ENCODE measurements at places on chromosomes 1 and 21.

DNA sequence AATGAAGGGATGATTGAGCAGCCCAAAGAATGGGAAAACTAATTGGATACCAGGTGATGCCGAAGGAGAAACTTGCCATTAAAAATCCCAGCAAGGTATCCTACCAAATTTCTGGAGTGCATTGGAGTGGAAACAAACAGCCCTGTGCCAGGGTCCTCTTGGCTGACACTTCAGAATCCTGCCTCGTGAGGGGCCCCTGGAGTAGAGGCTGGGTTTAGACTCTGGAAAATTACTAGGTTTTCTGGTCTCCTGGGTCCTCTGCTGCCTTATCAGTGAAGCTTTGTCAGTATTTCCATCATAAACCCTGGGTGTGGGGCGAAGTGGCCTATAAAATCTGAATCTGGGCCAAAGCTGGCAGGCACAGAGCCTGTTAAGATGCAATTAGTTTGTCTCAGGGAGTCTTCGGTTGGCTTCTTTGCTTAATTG lies 289.2 kb upstream of the USP24 start:
- no peak for DNase-seq

GRCh38 chr1:207852576-207853371 lies 58.2 kb downstream of the CD34 start:
- no peak for DNase-seq

DNA sequence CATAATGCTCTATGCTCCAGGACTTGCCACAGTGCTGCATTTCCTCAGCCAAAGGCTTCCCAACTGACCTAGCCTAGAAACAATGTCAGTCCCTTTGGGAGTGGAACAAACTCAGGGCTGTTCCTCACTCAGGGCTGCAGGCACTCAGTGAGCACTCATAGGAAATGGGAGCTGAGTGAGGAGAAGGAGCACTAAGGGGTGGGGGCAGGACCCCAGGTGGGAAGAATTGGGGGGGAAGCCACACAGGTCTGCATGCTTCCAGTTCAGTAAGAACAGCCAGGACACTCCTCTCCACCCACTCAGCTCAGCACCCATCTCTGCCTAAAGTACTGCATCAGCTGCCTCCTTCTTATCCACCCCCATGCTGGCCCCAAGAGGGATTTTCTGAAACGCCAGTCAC lies 7.3 kb upstream of the SLC5A9 start:
- no peak for DNase-seq

- no peak for DNase-seq
Measured at GRCh38 chr1:82455342-82455741, 654.6 kb downstream of the ADGRL2 start.

DNA sequence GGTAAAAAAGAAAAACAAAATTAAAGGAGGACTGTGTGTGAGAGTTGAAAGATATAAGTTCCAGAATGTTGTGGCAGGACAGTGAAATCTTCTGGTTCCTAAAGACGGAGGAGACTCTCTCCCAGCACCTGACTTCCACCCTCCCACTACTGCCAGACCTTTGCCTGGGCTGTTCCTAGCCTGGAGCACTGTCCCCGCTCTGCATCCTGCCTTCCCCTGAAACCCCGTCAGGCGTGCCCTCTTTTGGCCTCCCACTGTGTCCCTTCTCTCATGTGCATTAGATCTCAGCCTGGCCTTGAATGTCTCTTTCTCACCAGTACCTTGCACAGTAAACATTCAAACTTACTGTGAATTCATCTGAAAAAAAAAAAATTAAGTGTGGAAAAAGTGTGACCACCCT lies 74.1 kb downstream of the VPS26C start:
- DNase-seq: no peak

DNA sequence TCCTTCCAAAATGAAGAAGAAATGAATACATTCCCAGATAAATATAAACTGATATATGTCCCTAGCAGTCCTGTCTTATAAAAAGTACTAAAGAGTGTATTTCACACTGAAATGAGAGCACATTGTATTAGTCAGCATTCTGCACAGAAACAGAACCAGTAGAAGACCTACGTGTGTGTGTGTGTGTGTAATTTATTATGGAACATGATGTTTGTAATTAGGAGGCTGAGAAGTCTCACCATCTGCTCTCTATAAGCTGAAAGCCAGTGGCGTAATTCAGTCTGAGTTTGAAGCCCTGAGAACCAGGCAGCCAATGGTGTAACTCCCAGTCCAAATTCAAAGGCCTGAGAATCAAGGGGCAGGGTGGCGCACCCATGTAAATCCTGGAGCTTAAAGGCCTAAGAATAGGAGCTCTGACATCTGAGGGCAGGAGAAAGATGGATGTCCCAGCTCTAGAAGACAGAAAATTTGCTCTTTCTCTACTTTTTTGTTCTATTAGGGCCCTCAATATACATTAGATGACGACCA lies 146.5 kb upstream of the LYPLAL1 start:
- DNase-seq: peak; percentile 50

DNA sequence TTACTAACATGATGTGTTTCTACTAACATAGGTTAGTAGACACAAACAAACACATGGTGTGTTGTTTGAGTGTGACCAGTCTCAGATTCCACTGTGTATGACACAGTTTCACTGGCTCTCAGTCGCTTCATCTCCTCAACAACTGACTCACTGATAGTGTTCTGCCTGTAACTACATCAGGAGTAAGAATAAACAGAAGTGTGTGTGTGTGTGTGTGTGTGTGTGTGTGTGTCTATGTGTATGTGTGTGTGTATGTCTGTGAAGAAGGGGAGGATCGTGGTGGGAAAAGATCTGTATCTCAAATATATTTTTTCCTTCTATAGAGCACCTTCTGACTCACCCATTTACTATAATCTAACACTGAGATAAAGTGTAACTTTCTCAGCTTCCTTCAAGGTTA lies 391.0 kb downstream of the PTPRC start:
- no peak for DNase-seq

GRCh38 chr1:99634971-99635624 lies 10.8 kb upstream of the PALMD start:
- no peak for DNase-seq

GRCh38 chr1:46077644-46078043 lies 54.8 kb downstream of the PIK3R3 start:
- DNase-seq: peak; percentile 43

DNA sequence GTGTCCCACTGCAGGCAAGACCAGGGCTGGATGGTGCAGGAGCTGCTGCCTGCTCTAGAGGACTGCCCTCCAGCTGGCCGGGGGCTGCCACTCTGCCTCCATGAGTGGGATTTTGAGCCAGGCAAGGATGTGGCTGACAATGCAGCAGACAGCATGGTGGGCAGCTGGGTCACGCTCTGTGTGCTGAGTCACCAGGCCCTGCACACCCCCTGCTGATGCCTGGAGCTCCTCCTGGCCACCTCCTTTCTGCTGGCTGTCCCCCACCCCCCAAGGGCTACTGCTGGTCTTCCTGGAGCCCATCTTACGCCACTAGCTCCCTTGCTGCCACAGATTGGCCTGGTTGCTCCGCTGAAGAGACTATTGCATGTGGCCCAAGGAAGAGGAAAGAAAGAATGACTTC lies 3.9 kb upstream of the ZSCAN20 start:
- DNase-seq: no peak

DNA sequence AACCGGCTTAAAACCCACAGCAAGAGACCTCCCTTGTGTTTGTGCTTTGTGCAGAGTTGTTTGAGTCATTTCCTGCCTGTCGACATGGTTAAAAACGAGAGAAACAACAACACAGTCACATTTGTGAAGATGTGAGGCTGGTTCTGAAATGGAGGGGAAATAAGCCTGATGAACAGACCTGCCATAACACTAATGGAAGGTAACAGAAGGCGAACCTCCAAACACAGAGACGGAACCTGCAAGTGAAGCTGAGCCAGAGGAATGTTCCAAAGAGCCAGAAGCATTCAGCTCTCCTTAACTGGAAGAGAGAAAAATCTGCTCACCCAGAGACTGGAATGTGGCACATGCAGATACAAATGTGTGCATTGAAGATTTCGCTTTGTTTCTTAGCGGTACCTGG lies 53.2 kb upstream of the RAVER2 start:
- DNase-seq: no peak

GRCh38 chr1:107593501-107594209 lies 371.3 kb downstream of the VAV3 start:
- DNase-seq: no peak

DNA sequence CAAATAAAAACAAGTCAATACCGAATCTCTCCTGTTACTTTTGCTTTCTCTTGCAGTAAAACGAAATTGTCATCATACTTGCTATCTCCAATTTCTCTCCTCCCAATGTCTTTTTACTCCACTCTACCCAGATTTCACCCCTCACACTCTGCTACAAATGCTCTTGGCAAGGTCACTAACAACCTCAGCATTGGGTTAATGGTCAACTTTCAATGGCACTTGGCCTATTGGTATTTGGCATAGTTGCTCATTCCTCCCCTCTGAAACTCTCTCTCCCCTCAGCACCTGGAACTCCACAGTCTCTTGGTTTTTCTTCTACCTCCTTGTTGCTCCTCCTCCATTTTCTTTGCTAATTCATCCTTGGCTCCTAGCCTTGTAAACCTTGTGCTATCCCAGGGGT lies 367.3 kb downstream of the PTPRU start:
- no peak for DNase-seq

DNA sequence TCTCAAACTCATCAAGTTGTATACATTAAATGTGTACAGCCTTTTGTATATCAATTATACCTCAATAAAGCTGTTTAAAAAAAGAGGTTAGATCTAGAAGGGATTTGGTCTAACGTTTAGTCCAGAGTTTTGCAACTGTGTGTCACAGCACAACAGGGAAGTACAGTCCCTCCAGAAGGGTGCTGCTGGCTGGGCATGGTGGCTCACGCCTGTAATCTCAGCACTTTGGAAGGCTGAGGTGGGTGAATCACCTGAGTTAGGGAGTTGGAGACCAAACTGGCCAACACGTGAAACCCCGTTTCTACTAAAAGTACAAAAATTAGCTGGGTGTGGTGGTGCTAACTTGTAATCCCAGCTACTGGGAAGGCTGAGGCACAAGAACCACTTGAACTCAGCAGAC lies 78.3 kb upstream of the HAO2 start:
- no peak for DNase-seq

DNA sequence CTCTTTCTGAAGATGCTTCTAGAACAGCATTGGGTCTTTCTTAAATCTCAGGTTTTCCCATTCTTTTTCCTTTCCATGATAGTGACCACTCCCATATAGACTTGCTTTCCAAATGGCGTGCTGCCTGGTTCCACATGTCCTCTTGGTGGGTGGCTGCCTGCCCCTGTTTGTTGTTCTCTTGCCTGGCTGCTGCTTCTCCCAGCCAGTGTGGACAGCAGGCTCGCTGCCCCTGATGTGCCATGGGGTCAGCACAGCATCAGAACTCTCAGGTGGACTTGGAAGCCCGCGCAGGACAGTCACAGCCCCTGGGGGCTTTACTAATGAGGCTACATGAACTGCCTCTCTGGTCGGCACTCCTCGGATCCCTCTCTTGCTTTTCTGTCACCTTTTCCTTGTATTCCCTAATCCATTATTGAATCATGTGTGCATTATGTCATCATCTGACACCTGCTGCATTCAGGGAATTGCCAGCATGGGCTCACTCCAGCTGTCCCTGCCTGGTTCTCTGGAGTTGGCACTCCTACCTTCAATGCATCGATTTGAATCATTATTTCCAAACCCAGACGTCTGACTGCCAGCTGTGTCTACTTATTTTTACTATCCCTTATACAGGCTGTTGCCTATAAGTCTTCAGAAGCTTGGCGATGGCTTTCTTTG lies 100.5 kb upstream of the COA6 start:
- DNase-seq: no peak

GRCh38 chr1:91611483-91611917 lies 110.8 kb downstream of the CDC7 start:
- DNase-seq: no peak

- DNase-seq: no peak
Measured at GRCh38 chr1:238060061-238060460, 169.3 kb upstream of the ZP4 start.

DNA sequence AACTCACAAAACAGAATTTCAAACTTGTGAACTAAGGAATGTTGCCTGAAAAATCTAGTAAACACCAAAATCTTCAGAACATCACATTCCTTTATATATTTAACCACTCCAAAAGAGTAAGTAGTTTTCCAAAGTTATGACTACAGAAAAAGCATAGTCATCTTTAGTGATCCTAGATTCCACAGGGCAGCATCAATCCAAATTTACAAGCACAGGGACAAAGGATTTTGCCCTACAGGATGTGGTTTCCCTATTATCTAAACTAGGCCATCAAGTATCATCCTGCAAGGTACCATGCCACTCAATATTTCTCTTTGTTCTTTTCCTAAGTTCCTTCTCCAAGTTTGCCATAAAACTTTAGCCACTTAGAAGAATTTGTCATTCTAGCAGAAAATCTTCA lies 33.0 kb downstream of the COP1 start:
- DNase-seq: no peak

DNA sequence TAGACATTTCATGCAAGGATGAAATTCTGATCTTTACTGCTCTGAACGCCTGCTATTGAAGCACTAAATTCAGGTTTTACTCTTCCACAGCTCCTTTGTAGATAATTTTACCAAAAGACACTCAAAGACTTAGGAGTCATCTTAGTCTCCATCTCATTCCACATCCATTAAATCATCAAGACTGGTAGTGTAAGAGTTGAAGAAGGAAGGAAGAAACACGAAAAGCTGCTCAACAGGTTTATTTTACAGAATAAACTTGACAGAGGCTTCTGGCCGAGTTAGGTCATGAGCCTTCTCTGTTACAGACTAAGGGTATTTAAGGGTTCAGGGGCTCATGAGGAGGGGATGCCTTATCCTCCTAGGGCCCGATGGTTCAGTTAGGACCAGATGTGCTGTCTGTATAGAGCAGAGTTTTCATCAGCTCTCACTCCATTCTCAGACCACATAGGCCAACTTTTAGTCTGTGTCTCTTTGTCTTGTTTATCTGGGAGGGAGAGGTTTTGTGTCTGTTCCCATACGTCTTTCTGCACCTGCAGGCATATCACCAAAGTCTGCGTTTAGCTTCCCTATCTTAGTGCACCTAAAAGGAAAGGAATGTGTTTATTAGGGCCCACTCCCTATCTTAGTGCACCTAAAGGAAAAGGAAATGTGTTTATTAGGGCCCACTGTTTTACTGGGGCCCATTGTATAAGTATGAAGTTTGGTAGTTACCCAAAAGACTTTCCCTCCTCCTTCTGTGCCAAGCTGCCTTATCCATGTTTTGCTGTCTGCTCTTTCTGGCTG lies 57.4 kb upstream of the RGS18 start:
- no peak for DNase-seq

DNA sequence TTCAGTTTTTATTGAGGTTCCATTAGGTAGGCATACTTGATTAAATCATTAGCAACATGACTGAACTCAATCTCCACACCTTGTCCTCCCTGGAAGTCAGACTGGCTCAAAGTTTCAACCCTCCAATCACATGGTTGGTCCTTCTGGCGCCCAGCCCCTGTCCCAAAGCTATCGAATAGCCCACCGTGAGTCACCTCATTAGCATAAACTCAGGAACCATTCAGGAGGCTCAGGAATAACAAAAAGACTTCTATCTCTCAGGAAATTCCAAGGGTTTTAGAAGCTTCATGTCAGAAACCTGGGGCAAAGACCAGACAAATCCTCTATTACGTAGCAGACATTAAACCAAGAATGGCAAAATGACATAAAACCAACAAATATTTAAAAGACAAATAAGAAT lies 78.6 kb downstream of the RGS2 start:
- no peak for DNase-seq

Data from fibroblast of gingiva (primary cell).